Fibroblast of villous mesenchyme (primary cell): ENCODE measurements at places on chromosomes 13 and 19. TPM values are rescaled to one million over a fixed set of nuclear protein-coding genes. Genes with fewer than 3 reads are reported as not detected.

- DNase-seq, result peak; percentile 19
These were observed 25.6 kb upstream of the NDFIP2 start for GRCh38 chr13:79455331-79455730.

DNA sequence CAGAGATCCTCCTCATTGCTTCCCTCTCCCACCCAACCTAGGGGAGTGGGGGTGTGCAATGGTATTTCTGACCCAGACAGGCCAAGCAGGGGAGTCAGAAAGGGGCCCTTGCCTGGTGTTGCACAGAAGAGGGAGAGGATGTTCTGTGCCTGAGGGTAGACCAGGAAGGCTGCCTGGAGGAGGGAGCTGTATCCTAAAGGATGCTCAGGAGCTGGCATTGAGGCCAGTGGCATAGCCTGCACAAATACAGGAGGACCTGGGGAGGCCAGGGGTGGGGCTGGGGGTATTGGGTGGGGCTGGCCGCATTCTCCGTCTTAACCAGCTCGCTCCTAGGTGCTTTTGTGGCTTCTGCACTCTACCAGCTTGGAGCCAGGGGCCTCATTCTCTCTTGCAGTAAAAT is 4.4 kb downstream of the RNF225 start:
- no peak for DNase-seq

DNA sequence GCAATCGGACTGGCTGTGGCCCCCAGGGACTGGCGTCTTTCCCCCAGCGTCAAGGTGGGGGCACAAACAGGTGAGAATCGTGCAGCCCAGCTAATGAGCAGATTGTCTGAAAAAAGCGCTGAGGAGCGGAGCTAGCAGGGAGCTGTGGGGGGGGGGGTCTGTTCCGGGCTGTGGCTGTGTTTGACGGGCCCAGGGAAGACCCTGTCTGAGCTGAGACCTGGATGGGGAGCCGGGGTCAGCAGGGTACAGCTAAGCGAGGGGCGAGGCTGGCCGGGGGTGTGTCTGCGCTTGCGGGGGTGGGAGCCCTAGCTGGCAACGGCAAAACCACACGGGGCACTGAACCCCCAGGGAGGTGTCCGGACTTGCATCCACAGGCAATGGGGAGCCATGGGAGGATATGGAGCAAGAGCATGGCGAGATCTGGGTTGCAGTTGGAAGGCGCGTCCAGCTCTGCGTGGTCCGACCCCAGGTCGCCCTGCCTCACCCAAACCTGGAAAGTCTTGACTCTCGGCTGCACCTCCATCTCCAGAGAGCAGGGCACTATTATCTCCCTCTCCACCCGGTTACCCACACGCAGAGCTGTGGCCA is 4.6 kb downstream of the LINGO3 start:
- DNase-seq, result no peak

GRCh38 chr19:30266687-30267086 is 105.5 kb upstream of the ZNF536 start:
- no peak for DNase-seq

GRCh38 chr13:29594710-29595379 is 643 bp downstream of the SLC7A1 start:
- DNase-seq, result peak; percentile 72

- no peak for DNase-seq
These were observed 16.0 kb downstream of the MYO1F start for GRCh38 chr19:8561075-8561764.

Gene ASF1B
- total RNA-seq, result 8.1 and 8.2 TPM in 2 replicates

Gene TEAD2
- total RNA-seq, result 37.6 and 38.7 TPM in 2 replicates
